ENCODE measurements at places on chromosomes 6 and 20.

DNA sequence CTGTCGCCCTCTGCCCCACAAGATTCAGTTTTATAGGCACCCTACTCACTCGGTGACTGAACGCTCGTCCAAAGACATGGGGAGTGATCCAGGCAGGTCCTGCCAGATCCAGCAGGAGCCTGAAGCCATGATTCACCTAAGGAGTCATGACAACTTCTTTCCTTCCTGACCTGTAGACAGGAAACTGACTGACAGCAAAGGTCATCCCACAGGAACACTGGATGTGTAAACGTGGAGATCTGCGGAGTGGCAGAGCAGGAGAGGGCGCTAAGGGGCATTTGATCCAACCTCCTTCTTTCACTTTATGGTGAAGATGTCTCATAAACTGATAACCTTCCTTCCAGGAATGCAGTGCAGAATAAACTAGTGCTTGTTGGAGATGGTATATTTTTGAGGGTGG lies 192.2 kb downstream of the GJA10 start:
- no peak for DNase-seq

- DNase-seq = no peak
Measured at GRCh38 chr6:118980063-118980462, 45.1 kb upstream of the MCM9 start.

DNA sequence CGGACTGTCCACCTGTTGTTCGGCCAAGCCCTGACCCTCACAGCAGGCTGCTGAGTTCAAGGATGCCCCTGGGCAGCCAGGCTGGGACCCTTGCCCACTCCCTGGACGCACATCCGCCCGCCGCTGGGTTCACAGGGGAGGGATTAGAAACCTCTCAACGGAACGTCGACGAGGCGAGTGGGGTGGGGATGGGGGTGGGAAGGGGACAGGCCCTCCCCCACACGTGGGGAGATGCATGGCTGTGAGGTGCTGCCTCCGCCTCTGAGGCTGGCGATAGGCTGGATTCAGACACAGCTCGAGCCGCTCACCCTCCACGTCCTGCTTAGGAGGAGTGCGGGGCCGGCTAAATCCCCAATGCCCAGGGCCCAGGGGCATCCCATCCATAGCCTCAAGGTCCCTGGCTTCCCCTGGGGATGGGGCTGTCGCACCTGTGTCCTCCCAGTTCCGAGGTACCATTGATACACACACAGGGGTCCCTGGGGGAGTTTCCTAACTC lies 90.6 kb upstream of the BHLHE23 start:
- no peak for DNase-seq

- no peak for DNase-seq
Measured at GRCh38 chr20:39888310-39888709, 800.7 kb downstream of the MAFB start.

DNA sequence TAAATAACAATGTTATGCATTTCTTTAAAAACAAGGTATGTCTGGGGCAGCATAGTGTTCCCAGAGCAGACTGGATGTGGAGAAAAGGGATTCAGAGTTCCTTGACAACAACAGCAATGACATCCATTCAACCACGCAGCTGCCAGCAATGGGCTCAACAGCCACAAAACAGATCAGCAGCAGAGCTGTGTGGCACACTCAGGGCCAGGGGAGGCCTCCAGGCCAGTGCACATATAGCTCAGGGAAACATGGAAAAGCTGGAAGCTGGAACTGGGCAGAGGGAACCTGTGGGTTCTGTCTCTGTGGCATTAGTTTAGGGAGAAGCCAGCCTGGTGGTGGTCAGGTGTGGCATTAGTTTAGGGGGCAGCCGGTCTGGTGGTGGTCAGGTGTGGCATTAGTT lies 148.3 kb downstream of the SMOC2 start:
- no peak for DNase-seq

- DNase-seq = no peak
Measured at GRCh38 chr6:167856999-167857660, 30.4 kb downstream of the AFDN start.

DNA sequence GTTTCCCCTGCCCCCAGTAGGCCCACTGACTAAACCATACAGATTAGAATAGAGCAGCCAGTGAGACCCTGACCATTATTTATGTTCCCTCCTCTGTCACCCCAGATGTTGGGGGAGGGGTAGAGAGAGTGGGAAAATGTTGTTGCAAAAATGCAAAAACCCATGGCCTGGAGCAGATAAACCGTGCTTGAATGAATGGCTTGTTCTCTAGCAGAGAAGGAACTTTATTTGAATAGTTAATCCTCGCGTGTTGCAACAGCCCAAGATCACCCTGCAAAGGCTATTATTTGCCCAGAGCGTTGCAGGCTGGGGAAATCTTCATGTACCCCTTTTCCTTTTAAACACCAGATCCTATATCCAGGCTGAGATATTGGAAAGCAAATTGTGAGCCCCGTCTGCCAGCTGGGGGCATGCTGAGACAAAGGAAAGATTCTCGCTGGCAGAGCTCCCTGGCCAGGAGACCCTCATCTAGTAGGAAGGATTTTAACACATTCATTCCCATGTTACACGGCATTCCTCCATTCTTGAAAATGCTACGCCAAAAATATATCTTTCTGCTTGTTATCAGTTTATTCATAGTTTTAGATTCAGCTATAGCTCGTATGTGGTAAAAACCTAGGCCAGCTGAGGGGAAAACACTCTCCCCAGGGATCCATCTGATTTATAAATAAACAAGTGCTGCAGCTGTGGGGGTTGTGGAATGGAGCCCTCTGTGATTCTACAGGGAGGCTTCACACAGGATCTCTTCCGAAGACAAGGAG lies 53.0 kb downstream of the LINC00237 start:
- no peak for DNase-seq

- no peak for DNase-seq
Measured at GRCh38 chr20:5621305-5621704, 128.9 kb upstream of the SHLD1 start.

DNA sequence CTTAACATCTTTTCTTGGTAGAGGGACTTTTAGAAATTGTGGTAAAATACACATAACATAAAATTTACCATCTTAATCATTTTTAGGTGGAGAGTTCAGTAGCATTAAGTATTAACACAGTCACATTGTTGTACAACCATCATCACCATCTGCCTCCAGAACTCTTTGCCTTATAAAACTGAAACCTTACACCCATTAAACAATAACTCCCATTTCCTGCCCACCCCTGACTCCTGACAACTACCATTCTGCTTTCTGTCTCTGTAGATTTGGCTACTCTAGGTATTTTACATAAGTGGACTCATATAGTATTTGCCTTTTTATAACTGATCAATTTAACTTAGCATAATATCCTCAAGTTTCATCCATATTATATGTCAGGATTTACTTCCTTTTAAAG lies 88.7 kb downstream of the ZHX3 start:
- DNase-seq = no peak

- DNase-seq = no peak
Measured at GRCh38 chr6:71619836-71620235, 266.5 kb upstream of the RIMS1 start.

GRCh38 chr6:52517502-52518278 lies 59.2 kb downstream of the TRAM2 start:
- peak; percentile 53 for DNase-seq

- DNase-seq = no peak
Measured at GRCh38 chr6:63352544-63353285, 32.9 kb upstream of the LGSN start.

DNA sequence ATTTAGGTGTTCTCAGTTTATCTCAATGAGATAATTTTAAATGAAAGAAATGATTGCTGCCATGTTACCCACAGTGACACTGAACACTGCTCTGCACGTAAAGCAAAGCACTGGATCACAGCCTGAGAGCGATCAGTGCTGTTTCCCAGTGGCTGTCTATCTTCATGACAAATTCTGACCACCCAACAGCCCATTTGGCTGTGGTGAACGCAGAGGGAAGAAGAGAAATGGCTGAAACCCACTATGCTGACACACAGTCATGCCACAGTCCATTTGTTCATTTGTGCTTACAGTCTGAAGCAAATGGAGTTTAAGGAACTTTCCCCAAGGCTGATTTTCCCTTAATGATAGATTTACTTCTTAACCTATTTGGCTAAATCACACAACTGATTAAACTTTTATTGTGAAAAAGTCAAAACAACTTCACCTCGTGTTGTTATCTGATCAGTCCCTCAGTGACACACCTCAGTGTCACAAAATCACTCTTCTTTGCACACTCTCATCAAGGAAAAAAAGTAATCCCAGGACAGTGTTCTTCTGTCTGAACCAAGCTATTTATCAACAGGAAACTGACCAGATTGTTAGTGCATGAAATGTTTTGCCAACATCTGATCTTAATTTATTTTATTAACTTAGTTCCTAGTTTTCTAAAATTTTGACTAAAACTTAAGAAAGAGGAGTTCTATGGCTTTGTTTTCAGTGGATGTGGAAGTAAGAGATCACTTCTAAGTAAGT lies 225.1 kb downstream of the TBX18 start:
- no peak for DNase-seq

GRCh38 chr6:30802731-30803130 lies 58.4 kb upstream of the IER3 start:
- DNase-seq = no peak

DNA sequence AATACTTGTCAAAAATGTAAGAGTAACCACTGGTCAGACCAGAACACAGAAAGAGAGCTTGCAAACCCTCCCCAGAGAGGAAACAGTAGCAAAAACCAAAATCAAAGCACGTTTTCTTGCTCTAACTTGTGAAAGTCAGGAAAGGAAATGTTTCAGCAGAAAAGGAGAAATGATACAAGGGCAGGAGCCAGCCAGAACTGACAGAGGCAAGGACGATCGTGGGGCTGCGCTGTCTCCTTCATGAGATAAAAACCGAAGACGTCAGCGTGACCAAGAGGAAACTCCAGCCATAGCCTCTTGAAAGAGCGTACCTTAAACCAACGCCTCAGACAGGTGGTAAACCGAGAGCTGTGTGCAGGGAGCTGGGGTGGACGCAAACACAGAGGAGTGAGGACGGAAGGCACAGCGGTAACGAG lies 27.5 kb downstream of the LAMA5 start:
- DNase-seq = no peak

- no peak for DNase-seq
Measured at GRCh38 chr6:133814797-133815196, 74.1 kb upstream of the TCF21 start.

- no peak for DNase-seq
Measured at GRCh38 chr20:50559856-50560638, 49.9 kb downstream of the PTPN1 start.

DNA sequence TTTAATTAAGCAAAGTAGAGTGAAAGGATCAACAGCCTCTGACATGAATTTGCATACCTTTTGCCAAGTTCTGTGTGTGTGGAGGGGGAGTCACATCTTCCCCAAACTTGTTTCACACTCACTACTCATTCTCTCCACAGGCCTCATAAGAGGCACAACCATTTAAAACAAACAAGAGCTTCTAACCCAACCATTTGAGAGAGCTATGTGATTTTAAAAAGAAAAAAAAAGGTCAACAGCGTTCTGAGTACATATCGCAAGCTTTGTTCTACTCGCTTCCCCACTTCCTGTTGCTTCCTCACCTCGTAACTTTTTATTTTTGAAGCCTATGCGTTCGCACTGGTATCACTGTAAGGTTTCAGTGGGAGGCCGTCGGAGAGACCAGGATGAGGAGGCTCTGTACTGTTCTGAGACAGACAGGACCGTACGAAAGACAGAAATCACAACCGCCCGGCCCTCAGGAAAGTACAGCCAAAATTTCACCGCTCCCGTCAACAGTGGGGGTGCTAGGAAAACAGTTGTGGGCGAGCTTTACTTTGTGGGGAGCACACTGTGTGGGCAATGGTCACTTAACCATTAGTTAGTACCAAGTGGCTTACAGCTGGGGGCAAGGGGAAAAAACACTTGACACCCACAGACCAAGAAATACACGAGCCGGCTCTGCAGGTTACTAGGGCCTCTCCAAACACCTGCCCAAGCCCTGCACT lies 61.3 kb downstream of the TRERF1 start:
- DNase-seq = no peak

- no peak for DNase-seq
Measured at GRCh38 chr20:46758929-46759669, 49.6 kb downstream of the SLC2A10 start.

- no peak for DNase-seq
Measured at GRCh38 chr20:34515484-34516246, 557 bp upstream of the DYNLRB1 start.

- DNase-seq = no peak
Measured at GRCh38 chr20:18101125-18101810, 36.4 kb upstream of the KAT14 start.

Data from C1 segment of cervical spinal cord (tissue), 14 donors.